ENCODE measurements at places on chromosomes 6 and 20.
A peak's percentile ranks its signal among the peaks of the same experiment; 100 is the strongest.

DNA sequence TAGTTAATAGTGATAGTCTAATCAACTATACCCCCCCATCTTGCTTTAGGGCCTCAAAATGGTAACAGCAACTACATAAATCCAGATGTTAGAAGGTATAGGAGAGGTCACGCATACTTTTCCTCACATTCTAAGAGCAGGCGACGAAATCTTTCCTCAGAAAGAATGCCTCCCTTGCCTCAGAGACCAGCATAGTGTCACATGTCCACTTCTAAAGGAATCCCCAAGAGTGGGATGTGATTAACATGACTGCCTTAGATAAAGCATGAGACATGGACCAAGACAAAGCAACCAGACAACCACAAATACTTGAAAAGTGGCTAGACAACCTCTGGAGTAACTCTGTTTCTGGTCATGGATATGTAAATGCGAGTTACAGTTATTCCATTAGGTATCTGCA is 710.7 kb downstream of the EYS start:
- no peak for DNase-seq

DNA sequence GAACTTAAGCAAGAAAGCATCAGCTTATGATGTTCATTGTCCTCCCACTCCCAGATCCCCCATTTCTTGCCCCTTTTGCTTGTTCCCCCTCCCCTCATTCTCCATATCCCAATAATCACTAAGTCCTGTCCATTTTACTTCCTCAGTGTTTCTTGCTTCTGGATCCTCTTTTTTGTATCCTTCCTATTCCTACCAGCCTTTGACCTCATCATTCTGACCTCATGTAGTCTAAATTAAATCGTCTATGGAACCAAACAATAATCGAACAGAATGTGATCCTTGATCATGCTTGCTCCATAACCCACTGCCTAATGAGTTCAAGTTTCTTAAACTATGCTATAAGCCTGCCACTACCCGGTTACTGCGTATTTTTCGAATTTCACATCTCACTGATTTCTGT is 5.4 kb upstream of the RSPH3 start:
- no peak for DNase-seq

GRCh38 chr20:61808447-61808846 is 257.2 kb downstream of the TAF4 start:
- DNase-seq = no peak

DNA sequence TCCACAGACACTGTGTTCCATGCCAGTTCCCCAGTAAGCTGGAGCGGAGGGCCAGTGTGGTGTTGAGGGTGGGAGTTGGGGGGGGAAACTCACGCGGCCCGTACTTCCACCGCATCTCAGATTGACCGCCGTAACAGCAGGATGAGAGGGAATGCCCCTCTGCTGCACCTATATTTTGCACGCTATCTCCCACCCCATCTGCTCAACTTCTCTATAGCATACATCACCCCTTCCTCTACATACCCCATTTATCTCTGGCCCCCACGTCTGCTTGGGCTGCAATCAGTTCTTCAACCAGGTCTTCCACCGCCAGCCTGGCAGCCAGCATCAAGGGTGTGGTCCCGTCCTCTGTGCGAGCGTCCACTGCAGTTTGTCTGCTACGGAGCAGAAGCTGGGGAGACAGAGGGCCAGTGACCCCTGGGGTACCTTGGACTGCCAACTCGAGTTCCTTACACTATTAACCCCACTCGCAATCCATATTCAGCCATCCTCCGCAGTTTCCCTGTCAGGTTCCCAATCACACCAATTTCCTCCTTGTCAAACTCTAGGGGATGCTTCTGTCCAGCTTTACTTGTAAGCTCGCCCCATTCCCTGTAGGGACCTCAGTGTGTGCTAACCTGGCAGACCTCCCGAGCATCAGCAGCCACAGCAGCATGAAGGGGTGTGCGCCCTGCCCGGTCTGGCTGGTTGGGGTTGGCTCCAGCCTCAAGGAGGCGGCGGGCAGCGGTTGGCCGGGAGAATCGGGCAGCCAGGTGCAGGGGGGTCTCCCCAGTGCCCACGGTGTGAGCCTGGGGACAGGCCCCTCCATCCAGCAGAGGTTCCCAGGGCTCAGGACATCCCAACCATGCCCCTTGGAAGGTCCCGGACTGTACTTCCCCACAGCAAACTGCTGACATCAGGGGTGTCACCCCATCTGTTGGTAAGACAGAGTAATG is 4.5 kb upstream of the GPSM3 start:
- DNase-seq = no peak

- DNase-seq = peak; percentile 27
These were observed 3.4 kb downstream of the SNX5 start for GRCh38 chr20:17965042-17965697.
